Inflammatory macrophage treated with lipopolysaccharide for 4 hours (primary cell): ENCODE measurements at places on chromosomes 7 and 10.

DNA sequence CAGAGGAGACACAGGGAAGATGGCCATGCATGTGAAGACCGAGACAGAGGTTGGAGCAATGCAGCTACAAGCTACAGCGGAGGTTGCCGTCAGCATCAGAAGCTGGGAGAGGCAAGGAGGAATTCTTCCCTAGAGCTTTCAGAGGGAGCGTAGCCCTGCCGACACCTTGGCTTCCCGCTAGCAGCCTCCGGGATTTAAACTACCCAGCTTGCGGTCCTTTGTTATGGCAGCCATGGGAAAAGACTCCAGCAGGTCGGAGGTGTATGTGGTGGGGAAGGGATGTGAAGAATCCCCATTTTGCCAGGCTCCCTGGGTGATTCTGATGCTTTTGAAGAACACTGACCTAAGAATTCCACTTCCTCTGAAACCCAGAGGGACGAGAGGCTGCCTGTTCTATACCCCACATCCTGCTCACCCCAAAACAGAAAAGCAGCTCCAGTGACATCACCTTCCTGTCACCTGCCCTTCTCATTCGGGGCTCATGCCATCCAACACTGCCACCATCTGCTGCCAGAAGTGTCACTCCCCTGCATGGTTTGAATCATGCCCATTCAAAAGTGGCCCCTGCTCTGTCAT lies 3.3 kb upstream of the SEPHS1 start:
- no peak for DNase-seq

DNA sequence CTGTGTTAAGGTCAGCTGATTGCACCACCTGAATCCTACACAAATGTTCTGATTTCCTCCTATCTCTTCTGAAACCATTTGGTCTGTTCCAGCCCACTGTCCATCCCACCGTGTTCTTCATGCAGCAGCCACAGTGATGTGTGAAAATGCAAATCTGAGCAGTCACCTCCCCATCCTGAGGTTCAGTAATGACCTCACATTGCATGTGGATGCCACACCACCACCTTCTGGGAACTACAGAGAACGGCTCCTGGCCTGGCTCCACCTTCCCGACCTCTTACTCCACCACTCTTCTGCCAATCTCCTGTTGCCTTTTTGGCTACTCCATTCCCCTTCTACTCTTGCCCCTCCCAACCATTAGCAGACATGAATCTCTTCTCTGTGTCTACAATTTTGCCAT lies 244.4 kb downstream of the TNS3 start:
- DNase-seq: peak; percentile 19

- DNase-seq: peak; percentile 78
Measured at GRCh38 chr7:5701085-5701914, 80.2 kb downstream of the RNF216 start.

DNA sequence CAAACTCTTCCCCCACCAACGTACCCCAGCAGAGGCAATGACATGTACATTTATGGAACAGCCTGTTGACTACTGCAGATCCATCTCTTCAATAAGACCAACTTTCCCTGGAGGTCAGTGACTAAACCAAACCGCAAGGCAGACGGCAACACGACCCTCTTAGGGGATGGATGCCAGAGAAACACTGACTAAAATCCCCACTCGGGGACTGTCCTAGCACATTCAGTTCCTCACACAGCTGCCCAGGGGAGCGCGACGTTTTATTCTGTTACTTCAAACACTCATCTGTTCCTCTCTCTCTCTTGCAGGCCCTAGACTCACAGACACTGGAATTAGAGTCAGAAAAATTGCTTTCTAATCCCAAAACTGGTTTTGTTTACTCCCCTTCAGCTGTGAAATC lies 146.5 kb upstream of the PRSS1 start:
- DNase-seq: no peak

DNA sequence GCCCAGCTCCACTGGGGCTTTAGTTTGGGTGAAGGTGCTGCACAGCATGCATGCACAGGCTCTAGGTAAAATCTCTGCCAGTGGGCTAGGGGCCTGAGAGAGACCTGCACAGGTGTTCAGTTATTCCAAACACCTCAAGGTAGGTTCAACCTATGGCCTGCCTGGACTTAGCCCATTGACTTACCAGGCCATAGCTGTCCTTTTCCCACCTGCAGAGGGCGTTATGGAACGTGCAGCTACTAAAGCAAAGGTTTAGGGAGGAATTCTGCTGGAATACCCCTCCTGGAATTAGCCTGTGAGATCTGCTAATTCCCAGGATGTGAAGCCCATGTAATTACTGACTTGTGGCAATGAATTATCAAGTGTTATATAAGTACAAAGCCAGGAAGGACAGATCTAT lies 3.6 kb downstream of the VWC2 start:
- no peak for DNase-seq

- DNase-seq: no peak
Measured at GRCh38 chr10:57790703-57791102, 477.0 kb downstream of the IPMK start.

GRCh38 chr7:120089968-120090367 lies 183.0 kb upstream of the KCND2 start:
- no peak for DNase-seq

GRCh38 chr7:155356323-155357105 lies 58.8 kb downstream of the INSIG1 start:
- DNase-seq: peak; percentile 15

- no peak for DNase-seq
Measured at GRCh38 chr10:124231168-124232155, 138.1 kb upstream of the CHST15 start.

DNA sequence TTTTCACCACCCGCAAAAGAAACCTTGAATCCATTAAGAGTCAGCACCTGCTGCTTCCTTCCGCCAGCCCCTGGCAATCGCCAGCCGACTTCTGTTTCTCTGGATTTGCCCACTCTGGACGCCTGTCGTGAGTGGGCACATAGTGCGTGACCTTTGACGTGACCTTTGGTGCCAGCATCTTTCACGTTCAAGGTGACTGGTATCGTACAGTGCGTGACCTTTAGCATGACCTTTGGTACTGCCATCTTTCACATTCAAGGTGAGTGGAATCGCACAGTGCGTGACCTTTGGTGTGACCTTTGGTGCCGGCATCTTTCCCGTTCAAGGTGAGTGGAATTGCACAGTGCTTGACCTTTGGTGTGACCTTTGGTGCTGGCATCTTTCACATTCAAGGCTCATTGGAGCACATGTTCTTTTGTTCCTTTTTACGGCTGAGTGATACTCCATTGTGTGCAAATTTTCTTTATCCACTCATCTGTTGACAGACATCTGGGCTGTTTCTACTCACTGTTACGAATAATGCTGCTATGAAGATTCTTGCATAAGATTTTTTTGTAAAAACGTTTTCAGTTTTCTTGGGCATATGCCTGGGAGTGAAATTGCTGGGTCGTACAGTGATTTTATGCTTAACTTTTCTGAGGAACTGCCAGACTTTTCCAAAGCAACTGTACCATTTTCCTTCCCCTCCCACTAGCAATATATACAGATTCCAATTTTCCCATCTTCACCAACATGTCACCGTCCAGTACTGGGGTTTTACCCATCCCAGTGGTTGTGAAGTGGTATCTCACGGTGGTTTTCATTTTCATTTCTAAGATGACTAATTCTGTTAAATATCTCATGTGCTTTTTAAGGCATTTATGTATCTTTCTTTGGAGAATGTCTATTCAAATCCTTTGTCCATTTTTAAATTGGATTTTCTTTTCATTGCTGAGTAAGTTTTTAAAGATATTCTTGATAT lies 145.3 kb downstream of the DIP2C start:
- no peak for DNase-seq

DNA sequence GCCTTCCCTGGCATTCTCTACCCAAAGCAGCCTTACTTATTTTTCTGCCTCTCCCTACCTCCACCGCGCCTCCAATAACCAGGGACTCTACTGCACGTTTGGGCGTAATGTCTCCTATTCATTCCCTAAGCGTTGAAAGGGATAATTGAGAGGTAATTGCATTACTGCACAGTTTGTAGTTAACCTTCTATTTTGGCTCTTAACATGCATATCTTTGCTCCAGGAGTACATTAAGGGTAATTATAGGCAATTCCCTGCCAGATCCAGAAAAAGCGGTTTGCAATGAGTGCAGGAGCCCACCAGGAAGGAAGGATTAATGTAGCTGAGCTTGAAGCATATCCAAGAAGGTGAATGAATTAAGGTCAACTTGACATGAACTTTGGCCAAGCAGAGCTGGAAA lies 558.4 kb downstream of the TYW1 start:
- no peak for DNase-seq

DNA sequence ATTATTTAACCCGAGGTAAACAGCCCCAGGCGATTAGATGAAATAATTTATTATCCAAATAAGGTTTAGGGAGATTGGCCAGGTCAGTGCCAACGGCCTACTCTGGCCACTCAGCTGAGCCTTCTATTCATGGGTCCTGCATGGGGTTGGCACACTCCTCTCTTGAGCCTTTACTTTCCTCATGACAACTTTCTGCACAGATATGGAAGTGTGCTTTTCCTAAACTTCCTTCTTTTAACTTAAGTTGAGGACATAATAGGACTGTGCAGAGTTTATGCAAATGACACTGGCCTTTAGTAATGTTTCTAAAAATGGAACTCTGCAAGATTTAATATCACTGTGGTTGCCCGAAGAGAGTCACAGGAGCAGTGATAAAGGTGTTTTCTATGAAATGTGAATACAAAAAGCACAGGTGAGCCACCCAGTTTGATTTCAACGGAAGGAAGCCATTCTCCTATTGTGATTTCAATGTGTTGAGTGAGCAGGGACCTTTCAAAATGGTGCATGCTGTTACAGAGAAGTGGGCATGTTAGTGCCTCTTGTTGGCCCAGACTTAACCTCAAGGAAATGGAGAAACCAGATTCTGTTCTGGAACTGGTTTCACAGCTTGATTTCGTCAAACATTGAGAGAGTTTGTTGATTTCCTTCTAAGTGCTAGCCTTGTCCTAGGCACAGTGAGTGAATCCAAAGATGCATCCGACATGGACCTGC lies 55.7 kb downstream of the LYZL2 start:
- peak; percentile 90 for DNase-seq

- no peak for DNase-seq
Measured at GRCh38 chr7:14069961-14070360, 80.5 kb upstream of the ETV1 start.

GRCh38 chr10:122703483-122704448 lies 4.1 kb upstream of the C10orf120 start:
- peak; percentile 22 for DNase-seq

DNA sequence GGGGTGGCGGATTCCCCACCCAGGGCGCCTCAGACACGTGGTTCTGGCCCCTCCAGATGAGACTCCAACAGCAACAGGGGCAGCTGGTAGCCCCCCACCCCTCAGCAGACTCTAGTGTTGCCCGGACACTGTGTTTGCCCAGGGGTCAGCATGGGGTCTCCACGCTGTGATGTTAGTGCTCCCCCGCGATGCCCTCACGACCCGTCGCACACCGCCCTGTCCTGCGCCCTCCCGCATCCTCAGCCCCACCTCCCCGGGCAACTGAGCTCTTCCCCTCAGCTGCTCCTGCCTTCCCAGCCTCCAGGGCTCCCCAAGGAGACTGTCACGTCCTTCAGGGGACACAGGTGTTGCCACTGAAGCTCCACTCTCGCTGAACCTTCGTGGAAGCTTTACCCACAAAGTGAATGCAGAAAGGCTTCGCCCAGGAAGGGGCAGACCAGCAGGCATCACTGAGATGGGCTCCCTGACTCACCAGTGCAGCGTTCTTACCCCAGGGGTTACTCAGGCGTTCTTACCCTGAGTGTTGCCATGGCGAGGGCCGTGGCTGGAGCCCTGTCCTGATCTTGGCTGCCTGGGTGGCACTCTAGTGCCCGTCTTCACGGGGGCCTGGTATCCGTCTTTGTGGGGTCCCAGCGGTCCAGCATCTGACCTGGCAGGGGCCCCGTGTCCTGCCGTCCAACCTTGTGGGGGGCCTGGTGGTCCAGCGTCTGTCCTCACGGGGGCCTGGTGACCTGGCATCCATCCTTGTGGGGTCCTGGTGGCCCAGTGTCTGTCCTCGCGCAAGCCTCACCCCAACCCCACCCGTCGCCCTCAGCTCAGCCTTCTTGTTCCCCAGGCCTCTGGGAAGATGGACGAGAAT lies 14.6 kb downstream of the DPYSL4 start:
- DNase-seq: no peak

GRCh38 chr10:28284126-28284525 lies 18.7 kb downstream of the MPP7 start:
- no peak for DNase-seq

- DNase-seq: no peak
Measured at GRCh38 chr7:67896721-67897120, 900.1 kb downstream of the TYW1 start.

- DNase-seq: no peak
Measured at GRCh38 chr10:11865561-11865960, 42.4 kb downstream of the PROSER2 start.

DNA sequence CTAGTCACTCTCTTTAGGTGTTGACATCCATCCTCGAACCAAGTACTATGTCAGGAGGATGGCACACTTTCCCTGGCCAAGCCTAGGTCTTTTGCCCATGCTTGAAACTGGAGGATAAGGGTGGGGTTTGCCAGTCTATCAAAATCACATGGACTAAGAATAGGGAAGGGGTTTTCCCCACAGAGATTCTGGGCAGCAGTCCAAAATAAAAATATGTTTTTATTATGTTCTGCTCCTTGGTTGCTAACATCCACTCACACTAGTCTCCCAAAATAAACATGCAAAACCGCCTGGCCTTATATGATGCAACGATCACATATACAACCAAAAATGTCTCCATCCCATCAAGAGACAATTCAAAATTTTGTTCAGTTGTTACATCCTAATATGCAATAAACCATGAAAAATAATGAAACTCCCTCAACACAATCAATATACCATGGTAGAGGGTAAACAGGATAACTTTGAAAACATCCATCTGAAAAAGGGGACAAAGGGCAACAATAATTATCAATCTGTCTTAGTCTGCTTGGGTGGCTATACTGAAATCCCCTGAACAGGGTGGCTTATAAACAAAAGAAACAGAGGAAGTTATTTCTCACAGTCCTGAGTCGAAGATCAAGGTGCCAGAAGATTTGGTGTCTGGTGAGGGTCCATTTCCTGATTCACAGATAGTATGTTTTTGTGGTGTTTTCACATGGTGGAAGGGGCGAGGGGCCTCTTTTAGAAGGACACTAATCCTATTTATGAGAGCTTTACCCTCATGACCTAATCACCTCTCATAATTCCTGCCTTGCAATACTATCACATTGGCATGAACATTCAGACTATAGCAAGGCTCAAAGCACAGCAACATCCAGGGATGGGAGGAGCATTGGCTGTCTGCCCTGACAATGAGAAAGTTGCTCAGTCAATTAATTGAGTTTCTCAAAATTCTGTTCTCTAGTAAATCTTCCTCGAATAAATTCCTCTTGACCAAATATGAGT lies 159.3 kb downstream of the ETV1 start:
- DNase-seq: no peak

DNA sequence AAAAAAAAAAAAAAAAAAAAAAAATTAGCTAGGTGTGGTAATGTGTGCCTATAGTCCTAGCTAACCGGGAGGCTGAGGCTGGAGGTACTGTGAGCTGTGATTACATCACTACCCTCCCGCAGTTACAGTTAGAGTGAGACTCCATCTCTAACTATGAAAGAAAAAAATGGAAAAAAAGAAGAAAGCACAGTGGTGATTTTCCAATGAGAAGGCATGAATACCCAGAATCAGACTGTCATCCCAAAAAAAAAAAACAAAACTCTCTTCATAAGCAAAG lies 269.9 kb upstream of the MKLN1 start:
- no peak for DNase-seq

- no peak for DNase-seq
Measured at GRCh38 chr10:102677331-102678067, 33.2 kb downstream of the TRIM8 start.
